Foreskin fibroblast (primary cell): ENCODE measurements at places on chromosomes 12 and 14.

DNA sequence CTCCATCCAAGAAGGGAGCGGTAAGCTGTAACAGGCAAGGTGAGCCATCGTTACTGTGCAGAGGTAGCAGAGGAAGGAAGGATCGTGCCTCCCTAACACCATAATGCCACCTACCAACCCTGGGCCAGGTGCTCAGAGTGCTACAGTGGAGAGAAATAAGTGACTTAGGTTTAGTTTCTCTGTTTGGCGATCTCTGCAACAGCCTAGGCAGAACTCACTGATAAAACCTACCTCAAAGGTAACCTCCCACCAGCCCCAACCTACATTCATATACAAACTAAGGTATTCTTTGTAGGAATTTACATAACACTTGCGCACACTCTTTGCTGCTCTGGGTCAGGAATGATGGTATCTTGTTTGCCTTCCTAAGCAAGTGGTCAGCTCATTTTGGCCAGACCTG is 93.4 kb upstream of the TMEM132D start:
- no peak for DNase-seq

- no peak for DNase-seq
Measured at GRCh38 chr14:81209167-81209836, 11.5 kb downstream of the GTF2A1 start.

DNA sequence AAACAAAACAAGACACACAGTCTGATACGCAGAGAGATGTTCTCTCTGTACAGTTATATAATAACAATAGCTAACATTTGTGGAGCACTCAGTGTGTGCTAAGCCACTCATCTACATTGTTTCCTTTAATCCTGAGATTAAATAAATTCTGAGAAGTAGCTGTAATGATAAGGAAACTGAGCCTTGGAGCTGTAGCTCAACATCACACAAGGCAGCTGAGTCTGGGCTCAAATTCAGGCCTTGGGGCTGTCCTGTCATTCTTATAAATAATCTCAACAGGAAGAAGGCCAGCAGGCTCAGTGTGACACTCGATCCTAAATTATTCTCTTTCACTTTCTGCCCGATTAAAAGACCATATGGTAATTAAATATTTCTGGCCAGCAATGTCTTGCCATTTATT is 24.5 kb downstream of the CDKN1B start:
- DNase-seq, result no peak

DNA sequence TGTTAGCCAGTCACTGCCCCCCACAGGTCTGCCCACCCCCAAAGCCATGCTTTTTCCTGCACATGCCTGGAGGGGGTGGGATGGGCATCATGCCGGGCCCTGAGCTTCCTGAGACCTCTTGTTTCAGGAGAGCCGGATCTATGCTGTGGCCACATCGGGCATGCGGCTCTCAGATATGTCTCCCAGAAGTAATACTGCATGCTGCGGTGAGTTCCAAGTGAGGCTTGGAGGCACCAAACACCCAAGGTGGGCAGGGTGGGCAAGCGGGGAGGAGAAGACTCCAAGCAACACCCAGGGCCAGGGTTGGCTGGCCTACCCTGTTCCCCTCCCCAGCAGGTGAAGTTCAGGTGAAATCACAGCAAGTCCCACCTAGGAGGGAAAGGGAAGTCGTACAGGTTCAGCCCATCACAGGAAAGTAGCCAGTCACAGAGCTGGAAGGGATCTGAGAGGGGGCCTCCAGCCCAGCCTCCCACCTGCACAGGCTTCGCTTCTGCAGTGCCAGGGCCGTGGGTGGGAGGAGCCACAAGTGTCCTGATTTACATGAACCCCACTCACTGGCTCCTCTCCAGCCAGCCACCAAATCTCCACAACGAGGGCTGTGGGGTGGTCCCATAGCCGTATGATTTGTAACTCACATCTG is 30.9 kb downstream of the PIGH start:
- no peak for DNase-seq

DNA sequence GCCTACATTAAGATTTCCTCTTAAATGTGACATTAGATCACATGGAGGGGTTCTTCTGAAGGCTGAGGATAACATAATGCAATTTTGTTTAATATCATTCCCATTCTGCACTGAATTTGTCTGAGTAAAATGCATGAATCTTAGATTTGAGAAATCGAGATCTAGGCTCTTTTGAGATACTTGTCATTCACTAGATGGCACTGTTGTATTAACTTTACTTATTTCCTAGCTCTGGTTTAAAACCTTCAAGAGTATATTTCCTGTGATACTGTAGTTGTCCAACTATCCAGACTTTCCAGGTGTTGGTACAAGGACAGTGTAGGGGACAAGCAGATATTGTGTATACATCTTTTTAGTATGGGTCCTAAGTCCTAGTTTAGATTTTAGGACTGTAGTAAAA is 91.7 kb upstream of the SEL1L start:
- no peak for DNase-seq

GRCh38 chr14:98868866-98869265 is 403.1 kb downstream of the BCL11B start:
- no peak for DNase-seq

- peak; percentile 18 for DNase-seq
Measured at GRCh38 chr12:8609061-8609570, 3.5 kb downstream of the AICDA start.

DNA sequence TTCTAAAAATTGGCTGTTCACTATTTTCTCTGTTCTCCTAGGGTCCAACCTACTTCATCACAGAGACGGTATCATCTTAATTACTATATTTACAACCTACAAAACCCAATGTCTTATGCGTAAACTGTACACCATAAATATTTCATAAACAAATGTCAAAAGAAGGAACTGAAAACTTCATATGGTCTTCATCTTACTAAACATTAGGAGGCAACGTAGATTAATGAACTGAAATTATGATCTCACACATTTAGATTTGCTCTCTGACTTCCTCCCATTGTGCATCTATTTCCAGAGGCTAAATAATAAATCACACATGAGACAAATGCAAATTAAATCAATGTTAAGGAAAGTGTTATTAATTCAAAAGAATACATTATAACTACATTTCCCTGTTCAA is 1850.6 kb upstream of the SEL1L start:
- no peak for DNase-seq

GRCh38 chr12:120825337-120825736 is 78.8 kb downstream of the SPPL3 start:
- no peak for DNase-seq

DNA sequence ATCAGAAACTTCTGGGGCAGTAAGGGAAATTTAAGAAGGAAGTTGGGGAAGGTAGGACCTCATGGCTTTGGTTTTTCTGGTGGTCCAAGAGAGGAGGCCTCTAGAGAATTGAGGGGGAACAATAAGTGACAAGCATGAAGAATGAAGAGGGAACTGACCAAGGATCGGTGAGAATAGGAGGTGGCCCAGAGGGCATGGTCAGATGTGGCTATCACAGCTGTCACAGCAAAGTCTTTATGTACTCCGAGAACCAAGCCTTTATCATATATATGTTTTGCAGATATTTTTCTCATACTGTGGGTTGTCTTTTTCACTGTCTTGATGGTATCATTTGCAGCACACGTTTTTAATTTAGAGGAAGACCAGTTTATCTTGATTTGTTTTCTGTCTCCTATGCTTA is 64.3 kb downstream of the PPP2R5C start:
- DNase-seq, result no peak

DNA sequence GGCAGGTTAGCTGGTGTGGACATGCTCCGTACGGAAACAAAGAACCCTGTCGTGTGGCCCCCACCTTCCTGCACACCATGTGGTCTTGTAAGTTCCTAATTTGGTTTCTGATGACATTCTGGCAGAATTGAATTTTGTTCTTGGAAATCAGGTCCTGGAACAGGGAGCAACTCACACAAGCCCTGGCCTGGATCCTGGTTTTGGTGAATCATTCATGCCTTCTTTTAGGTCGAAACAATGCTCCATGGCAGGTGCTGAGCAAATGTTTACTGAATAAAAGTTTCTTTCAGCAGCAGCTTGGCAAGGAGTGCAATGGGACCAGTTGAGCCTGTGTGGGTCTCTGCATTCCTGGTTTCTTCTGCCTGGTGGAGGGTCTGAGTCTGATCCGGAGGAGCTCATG is 978.4 kb downstream of the BCL11B start:
- DNase-seq, result no peak

DNA sequence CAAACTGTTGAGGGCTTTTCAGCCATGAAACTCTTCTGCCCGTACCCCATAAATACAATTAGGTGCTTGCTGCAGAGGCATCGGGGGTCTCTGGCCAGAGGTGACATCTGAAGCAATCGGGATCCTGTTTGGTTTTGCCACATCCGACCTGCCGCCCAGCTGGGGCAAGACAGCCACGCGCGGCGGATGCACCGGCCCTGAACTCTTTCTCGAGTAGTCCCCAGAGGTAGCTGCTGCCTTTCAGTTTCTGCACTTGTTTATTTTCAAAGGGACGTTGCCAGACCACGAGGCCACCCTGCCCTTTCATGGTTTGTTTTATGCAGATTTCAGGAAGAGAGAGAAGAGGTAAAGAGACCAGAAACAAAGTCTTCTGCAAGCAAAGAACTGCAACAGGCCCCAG is 10.6 kb upstream of the MLXIP start:
- DNase-seq, result no peak

GRCh38 chr14:101927859-101928258 is 36.5 kb upstream of the DYNC1H1 start:
- peak; percentile 97 for DNase-seq

GRCh38 chr14:105077649-105077995 is 12.4 kb upstream of the GPR132 start:
- DNase-seq, result no peak

- no peak for DNase-seq
Measured at GRCh38 chr12:95244350-95244749, 26.7 kb downstream of the VEZT start.

- DNase-seq, result peak; percentile 29
Measured at GRCh38 chr12:56377310-56377988, 14.8 kb upstream of the APOF start.

GRCh38 chr14:65193916-65194590 is 91.7 kb upstream of the MAX start:
- DNase-seq, result no peak

DNA sequence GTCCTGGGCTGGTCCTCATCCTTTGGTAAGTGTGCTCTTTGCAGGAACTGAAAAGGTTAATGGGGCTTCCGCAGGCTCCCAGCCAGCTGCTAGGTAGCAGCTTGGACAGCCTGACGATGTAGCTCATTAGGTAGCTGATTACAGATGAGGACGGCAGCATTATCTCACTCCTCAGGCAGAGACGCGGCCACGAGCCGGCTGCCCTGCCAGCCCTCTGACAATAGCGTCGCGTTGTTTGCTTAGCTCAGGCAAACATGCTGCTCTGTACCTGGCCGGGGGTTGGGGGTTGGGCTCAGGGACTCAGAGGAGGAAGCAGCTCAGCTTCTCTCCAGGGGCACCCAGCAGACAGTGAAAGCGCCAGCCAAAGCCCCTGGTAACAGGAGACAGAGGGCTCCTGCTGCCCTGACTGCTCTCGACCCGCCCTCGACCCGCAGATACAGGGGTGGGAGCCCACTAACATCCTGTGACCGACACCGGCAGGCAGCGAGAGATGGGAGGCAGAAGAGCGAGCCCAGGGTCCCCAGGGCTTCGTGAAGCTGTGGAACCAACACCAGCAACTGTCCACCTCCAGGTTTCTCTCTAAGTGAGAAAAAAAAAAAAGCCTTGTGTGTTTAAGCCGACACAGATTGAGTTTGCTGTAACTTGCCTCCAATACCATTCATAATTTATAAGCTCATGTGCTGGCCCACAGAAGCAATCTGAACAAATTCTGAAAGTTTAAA is 53.4 kb upstream of the DLK1 start:
- DNase-seq, result no peak

GRCh38 chr14:90809530-90810312 is 6.5 kb downstream of the TTC7B start:
- DNase-seq, result no peak

DNA sequence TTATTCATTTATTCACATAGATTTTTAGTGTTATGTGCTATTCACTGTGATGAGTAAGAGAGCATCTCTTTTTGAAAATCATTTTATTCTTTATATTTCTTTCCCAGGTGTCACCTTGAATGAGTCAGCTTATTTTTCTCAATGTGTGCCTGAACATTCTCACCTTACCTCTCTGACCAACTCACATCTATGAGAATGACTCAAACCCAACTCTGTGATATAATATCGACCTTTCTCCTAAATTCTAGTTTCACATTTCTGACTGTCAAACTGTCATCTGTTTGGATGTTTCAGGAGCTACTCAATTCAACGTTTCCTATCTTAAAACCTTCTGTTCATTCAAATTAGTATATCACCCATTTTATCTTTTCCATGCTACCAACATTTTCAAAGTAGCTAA is 630.8 kb downstream of the RERGL start:
- DNase-seq, result no peak

- DNase-seq, result no peak
Measured at GRCh38 chr12:20189767-20190166, 178.6 kb upstream of the PDE3A start.

DNA sequence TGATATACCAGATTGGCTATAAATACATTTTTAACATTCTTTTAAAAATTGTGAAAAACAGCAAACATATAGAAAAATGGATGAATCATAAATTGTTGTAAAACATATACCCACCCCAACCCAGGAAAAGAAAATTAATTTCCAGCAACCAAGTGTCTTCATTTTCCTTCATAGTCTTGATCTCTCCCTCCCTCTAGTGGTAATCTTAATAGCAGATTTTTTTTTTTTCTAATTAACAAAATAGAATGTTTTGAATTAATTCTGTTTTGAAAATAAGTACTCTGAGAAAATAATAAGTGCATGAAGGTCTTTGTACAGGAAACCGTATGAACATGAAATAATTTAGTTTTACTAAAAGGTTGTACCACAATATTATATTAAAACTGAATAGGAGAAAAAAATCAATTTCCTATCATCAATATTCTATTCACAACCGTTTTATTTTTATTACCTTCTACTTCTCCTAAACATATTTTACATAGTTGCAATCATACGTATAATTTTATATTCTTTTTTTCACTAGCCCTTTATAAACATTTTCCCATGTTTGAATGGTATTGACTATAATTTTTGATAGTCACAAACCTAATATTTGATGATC is 7.0 kb downstream of the ETNK1 start:
- peak; percentile 56 for DNase-seq

DNA sequence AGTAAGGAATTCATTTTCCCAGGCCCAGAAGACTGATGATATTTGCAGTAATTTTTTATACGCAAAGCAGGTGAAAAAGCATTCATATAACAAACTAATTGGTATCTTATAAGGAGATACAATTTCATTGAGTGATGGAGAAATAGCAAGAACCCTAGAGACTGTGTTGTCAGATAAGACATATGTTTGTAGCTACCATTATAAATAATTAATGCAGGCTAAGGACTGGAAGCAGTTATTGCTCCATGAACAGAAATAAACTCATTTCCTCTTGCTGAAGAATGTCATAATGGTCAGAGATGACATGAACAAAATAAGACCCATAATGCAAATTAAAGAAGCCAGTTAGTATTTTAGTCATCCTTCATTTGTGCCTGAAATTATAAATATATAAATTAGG is 1.5 kb downstream of the OR6C2 start:
- no peak for DNase-seq

GRCh38 chr14:97298331-97298730 is 501.1 kb downstream of the VRK1 start:
- no peak for DNase-seq
